ENCODE measurements at places on chromosomes 7 and 10. TPM values are rescaled to one million over a fixed set of nuclear protein-coding genes. Genes with fewer than 3 reads are reported as not detected.
A peak's percentile ranks its signal among the peaks of the same experiment; 100 is the strongest.

GRCh38 chr7:120334475-120334874 lies 61.5 kb downstream of the KCND2 start:
- DNase-seq: no peak

DNA sequence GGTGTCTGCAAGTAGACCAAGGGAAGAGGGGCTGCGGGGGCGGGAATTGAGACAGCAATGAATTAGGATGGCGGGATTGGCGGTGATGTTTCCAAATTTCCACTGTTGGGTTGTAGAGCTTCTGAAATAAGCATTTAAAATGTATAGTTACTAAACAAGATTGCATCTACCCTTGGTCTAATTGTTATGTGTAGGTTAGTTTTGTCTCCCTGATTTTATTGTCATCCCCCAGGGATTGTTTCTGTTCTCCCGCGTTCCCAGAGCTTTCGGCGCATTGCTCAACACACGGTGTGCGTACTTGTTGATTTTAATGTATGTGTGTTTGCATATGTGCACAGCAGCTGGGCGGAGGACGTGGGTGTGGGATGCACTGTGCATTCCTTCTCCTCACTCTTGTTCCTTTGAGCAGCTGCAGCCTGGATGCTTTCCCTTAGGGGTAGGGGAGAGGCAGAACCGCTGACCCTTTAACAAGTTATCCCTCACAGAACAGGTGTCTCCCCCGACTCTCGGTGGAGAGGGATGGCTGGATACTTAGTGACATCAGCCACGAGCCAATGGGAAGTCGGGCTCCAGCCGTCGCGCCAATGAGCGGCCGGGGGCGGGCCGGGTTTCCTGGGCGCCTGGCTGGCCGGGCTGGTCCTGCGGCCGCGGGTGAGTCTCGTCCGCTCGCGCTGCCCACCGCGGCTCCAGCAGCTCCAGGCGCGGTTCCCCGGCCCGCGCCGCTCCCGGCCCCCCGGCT lies at the start of gene TSPAN33:
Gene TSPAN33 (plus strand): TSS at position 613 of the 739 bp plus-strand sequence. CDS start 274 bp downstream, outside the sequence.
- DNase-seq: peak; percentile 83

- no peak for DNase-seq
Observed at GRCh38 chr7:3950249-3950648, 649.2 kb downstream of the SDK1 start.

- DNase-seq: no peak
Observed at GRCh38 chr7:46969303-46970130, 612.4 kb downstream of the TNS3 start.

The BTBD16 gene
- 0.47 TPM for total RNA-seq

GRCh38 chr7:106037489-106038176 lies 74.5 kb downstream of the SYPL1 start:
- DNase-seq: no peak

The ELN gene
- 58.1 TPM for total RNA-seq

The PRSS37 gene
- not detected for total RNA-seq

- DNase-seq: peak; percentile 81
Observed at GRCh38 chr10:34319197-34319846, 495.8 kb downstream of the PARD3 start.

GRCh38 chr7:94297397-94297838 lies 97.3 kb upstream of the COL1A2 start:
- DNase-seq: peak; percentile 61

GRCh38 chr7:29563590-29564495 lies at the start of gene PRR15:
PRR15 (plus strand) TSS chr7:29563835; CDS start chr7:29566330, 2,495 bp downstream.
- peak; percentile 89 for DNase-seq

Data from hepatocyte (in vitro differentiated cells).